ENCODE measurements at places on chromosomes 4 and X.

DNA sequence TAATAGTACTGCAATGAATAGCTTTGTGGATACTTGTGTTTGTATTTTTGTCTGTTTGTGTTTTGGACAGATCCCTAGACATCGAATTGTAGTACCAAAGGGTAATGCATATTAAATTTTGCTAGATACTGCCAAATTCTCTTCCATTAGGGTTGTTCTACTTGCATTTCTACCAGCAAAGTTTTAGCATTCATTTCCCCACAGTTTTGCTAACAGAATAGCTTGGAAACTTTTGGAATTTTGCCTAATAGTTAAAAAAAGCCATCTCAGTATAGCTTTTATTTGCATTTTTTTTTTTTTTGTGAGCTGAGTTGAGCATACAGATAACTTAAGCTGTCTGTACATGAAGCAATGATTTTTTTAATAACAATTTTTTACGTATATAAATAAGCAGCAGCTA lies 1084.9 kb downstream of the ADGRL3 start:
- DNase-seq, result no peak

GRCh38 chr4:54793856-54794422 lies 136.2 kb downstream of the KIT start:
- DNase-seq, result no peak

DNA sequence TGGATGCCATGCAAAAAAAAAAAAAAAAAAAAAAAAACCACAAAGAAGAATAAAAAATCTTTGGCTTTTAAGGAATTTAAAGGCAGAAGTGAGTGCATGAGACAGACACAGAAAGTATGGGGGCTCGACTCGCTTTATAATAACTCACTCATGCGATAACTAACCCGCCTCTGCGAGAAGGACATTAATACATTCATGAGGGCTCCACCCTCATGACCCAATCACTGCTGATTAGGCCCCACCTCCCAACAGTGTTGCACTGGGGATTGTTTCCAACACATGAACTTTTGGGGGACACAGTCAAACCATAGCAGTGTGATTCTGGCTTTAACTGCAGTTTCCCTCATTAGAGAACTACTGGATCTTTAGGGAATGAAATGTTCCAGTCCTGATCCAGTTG lies 78.1 kb downstream of the QDPR start:
- DNase-seq, result no peak

DNA sequence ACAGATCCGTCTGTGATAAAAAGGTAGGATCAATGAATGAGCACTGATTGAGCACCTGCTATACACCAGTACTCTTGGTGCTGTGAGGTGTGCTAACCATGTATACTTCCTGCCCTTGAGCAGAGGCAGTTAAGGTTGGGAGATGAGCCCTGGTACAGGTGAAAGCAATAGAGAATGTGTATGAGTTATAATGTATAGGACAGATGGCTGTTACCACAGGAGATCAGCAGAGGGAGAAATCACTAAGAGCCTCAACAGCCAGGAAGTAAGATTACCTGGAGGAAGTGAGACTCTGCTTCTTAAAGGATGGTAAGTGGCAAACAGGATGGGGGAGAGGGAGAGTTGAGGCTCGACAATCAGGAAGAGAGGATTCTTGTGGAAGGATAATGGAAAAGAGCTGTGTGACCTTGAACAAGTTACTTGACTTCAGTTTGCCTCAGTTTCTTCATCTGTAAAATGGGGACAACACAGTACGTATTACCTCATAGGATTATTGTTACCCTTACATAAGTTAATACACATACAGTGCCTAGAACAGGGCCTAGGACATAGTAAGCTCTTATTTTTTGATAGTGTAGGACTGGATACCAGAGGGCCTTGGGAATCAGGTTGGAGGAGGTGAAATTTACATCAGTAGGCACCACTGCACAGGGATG lies 9.1 kb downstream of the CXCR3 start:
- DNase-seq, result no peak

DNA sequence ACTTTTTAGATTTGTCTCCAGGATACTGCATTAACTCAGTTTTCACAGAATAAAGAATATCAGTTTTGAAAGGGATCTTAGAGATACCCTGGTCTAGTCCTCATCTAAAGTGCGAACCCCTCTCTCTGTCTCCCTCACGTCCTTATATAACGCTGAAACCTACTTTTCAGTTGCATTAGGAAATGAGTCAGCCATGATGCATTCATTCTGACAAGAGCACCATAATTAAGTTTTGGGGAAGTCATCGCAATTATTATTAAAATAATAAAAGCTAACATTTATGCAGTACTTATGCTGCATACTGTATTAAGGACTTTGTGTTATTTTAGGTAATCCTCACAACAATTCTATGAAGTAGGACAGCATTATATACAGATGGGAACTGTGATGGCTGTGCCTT lies 116.1 kb downstream of the REELD1 start:
- no peak for DNase-seq

GRCh38 chr4:87499403-87500091 lies 29.6 kb downstream of the SPARCL1 start:
- DNase-seq, result no peak

All from NCI-H146 (cell line).